ENCODE measurements at places on chromosomes 16 and 17.

DNA sequence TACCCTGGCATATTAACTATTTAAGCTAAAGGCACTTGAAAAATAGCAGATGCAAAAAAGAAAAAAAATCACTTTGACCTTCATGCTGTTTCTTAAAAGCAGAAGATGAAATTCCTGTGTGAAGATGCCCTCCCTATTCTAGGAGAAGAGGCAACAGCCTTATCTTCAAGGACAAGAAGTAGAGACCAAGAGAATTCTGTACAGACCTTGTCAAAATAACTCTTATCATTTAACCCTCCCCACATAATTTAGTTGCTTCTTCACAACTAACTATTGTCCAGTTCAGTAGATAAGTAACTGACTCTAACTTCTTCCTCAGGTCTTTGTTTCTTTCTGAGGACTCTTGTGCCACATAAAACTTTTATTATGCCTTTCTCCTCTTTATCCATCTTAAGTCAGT, 72.0 kb upstream of the MARCHF10 start:
- DNase-seq: no peak

- no peak for DNase-seq
Observed at GRCh38 chr16:87851141-87851587, 18.1 kb downstream of the SLC7A5 start.

DNA sequence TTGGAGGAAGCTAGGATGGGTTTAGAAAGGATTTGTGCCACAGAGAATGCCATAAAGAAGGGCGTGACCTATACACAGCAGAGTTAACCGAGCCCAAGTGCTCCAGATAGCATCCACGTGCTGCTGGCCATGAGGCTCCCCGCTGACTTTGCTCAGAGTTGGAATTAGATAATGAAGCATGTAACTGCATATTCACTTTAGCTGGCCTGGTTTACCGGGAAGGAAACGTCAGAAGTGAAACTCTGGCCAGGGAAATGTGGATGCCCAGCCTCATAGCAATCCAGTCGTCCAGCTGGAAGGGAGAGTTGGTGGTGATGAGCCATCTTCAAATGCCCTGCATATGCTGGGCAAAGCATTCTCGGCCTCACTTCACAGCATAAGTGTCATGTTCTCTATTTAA, 6.1 kb downstream of the KRT35 start:
- no peak for DNase-seq

DNA sequence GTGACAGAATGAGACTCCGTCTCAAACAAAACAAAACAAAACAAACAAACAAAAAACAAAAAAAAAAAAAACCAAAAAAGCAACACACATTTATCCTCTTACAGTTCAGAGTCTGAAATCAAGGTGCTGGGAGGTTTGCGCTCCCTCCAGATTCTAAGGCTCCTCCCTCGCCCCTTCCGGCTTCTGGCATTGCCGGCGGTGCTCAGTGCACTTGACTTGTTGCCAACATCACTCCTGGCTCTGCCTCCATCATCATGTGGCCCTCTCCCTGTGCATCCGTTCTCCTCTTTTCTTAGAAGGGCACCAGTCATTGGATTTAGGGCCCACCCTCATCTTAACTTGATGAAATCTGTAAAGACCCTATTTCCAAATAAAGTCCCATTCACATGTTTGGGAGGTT, 73.8 kb downstream of the RBFOX3 start:
- no peak for DNase-seq

DNA sequence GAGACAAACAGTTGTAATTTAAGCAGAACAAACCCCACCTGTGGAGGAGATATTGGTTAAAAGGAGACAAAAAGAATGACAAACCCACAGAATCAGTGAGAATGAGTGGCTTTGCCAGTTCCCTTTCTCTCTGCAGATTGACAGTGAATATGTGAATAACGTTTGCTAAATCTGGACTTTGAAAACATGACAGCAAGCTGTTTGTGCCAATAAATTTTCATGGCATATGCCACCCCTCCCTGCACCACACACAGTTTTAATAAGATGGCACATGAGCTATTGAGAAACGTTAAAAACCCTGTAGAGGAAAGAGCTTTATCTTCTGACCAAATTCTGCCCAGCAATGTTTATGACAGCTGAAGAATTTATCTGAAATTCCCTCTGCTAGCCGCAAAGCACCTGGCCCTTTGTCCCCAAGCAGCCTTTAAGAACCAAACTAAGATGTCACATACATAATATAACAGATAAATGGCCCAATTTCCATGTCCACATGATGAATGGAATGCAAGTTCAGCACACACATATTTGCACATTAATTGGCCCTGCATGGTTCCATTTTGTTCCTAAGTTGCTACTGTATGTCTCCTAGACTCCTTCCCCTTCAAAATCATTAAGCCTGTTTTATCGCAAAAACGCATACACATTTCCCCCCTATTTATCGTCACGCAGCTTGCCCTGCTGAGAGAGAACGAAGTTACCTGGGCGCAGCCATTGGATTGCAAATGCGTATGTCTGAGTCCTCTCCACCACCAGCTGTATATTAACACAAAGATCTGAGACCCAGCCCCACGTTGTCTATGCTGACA, 773.5 kb upstream of the EEF2KMT start:
- no peak for DNase-seq

- peak; percentile 38 for DNase-seq
Observed at GRCh38 chr17:20121359-20122253, 112.4 kb downstream of the SPECC1 start.

DNA sequence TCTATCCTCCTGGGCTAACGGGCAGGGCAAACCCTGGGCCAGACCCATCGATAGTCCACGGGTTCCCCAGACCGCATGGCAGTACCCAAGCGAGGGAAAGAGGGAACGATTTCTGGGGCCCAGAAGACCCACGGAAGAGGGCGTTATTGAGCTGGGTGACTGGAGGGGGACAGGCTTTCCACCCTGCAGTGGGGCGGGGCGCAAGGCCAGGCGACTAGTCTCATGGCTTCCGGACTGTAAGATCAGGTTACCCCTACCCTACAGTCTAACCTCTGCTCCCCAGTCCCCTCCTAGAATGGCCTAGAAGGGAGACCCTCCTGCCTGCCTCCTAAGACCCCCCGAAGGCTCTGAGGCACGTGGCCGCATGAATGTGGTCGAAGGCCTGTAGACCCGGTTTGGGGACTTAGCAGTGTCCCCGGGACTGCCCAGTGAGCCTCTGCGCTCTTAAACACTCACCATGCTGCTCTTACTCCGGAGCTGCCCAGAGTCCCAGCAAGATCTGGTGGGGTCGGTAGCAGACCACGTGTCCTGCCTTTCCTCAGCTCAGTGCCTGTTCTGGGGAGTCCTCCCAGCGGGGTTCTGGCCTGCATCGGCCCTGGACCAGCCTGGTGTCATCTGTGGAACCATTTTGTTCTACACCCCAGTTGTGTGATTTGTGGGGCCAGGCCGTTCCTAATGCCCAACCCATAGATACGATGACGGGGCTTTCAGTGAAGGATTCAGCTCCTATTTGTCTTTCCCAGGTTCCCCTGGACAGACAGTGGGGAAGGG, 13.2 kb upstream of the AURKB start:
- no peak for DNase-seq

DNA sequence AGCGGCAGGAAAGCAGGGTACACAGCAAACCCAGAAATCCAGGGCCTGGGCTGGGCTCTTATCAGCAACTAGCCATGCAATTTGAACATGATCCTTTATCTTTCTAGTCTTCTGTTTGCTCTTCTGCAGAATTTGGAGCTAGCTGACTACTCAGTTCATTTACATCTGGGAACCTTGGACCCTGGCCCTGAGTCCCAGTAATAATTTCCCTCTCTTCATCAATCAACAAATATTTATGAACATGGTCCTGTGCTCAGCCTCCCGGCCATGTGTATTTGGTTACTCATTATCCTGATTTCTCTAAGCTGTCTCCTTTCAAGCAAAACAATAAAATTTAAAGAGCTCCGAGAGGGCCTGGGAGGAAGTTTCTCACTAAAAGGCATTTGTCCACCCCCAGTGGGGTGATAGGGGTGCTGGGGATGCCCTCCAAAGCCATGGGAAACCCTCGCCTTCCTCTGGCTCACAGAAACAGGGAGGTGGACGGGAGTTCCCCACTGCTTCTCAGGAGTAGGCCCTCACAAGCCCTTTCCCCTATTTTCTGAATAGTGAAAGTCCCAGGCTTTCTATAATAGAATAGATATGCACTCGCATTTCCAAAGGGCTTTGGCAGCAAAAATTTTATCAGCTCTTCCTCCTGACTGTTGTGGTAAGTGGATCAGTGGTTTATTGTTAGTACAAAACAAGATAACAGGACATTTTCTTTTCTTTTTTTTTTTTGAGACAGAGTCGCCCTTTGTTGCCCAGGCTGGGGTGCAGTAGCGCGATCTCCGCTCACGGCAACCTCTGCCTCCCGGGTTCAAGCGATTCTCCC, 6.9 kb upstream of the WDR59 start:
- no peak for DNase-seq

DNA sequence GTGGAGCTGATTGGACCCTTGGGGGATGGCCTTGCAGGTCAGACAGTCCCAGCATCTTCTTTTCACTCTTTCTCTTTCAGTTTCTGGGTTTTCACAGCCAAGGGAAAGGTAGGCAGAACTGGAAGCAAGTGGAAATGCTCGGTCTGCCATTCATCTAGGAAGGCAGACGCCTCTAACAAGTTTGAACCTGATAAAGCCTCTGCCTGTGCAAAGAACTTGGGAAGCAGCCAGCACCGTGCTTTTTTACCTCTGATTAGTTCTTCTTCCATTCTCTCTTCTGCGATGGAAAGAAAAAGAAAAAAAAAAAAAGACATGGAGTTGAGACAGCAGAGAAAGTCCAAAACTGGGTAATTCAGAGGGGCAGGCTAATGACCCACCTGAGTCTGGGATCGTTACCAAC, 997.8 kb upstream of the EEF2KMT start:
- DNase-seq: no peak

DNA sequence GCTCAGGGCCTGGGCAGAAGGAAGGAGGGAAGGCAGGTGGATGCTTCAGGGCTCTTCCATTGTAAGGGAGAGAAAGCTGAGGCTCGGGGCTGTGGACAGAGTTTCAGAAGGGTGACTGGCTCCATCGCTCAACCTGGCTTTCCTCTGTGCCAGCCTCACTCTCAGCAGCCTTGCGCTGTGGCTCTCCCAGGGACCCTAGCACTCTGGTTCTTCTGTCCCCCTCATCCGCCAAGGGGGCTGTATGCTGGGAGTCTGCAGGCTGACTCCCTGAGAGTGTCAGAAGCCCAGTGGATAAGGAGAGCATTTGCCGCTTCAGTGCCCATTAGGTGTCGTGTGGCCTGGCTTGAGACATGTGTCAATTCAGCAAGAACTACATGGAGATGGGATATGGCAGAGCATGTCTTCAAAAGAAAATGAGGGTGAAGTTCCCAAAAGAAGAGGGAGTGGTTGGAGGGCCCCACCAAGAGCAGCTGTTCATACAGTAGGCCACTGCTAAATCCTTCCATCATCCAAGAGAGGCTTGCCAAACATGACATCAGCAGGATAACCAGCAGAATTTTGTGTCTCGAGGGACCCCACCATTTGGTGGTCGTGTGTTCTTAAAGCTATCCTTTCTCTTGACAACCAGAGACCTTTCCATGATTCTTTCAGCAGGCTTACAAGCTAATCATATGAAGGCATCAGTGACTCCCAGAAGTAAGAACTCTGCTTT, 148.2 kb downstream of the IRX5 start:
- DNase-seq: no peak

DNA sequence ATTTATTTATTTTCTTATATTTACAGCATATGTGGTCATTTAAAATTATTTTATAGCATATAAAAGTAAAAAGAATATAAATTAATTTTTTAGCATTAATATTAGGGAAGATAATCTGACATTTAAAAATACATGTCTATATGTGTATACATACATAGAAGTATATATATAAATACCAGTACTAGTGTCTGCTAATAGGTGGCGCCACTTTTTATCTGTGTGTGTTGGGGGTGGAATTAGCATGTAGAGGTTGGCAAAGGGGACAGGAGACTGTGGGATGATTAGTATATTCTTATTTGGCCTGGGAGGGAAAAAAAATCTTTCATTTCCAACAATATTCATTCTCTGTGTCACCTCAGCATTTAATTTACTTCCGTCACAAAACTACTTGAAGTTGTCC, 359.1 kb downstream of the WWOX start:
- DNase-seq: no peak

- no peak for DNase-seq
Observed at GRCh38 chr16:79497606-79498350, 102.8 kb downstream of the MAF start.

- no peak for DNase-seq
Observed at GRCh38 chr16:77890075-77890474, 101.7 kb downstream of the VAT1L start.

GRCh38 chr17:7956228-7956965, 24.4 kb downstream of the CNTROB start:
- DNase-seq: no peak

- DNase-seq: no peak
Observed at GRCh38 chr16:11094857-11095565, 150.6 kb downstream of the CLEC16A start.

DNA sequence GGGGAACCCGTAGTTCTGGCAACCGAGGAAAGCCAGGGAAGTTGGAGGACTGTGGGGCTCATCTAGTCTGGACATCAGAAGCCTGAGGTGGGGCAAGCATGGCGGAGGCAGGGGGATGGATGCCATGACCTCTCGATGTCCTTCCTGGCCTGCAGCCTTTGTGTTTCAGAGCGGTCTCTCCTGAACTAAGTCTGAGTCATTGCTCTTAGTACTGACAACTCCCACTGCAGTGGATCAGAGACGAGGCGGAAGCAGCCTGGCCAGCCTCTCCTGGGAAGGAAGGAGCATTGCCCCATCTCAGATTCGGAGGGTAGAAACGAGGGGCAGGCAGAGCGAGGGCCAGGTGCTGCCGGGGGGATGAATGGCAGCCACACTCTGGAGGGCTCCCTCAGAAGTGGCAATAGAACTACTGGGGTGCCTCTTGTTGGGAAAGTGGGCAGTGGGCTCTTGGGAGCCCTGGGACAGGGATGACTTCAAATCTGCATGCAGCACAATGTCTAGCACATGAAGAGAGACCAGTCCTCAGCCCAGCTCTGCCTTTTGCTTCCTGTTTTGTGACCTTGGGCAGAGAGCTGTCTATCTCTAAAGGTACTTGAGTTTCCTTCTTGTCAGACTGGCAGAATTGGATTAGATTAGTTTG, 3.6 kb upstream of the STAC2 start:
- no peak for DNase-seq

DNA sequence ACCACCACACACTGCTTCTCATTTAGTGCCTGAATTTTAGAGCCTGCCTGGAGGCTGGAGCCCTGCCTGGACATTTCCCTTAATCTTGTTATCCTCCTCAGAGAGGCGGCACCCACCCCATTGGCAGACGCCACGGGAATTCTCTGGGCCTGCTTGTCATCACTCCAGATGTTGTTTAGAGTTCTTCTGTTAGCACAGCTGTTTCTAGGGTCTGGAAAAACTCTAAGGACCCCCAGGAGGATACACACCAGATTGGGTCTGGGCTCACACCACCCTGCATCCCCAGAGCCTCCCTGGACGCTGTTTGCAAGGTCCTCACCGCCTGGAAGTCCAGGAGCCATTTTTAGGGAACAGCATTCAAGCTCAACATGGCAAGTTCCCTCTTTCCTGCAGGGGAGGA, 565 bp upstream of the XAF1 start:
- DNase-seq: no peak

DNA sequence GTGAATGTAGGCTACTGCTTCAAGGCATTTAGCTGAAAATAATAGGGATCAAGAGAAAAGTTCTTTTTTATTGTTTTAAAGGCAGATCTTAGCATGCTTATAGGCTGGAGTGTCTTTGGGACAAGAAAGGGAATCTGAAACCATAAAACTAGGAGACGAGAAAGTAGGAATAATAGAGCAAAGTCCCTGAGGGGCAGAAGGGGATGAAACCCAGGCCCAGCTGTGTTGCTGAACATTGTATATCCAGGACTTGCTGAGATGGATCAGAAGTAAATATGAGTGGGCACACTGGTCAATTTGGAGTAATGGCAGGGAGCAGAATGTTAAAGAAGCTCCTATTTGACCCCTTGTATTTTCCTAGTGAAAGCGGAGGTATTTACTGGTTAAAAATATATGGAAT, 9.3 kb downstream of the ZNF689 start:
- DNase-seq: no peak
